ENCODE measurements at places on chromosomes 11 and 22.

GRCh38 chr22:47329727-47330650, 567.5 kb downstream of the TBC1D22A start:
- DNase-seq, result no peak

DNA sequence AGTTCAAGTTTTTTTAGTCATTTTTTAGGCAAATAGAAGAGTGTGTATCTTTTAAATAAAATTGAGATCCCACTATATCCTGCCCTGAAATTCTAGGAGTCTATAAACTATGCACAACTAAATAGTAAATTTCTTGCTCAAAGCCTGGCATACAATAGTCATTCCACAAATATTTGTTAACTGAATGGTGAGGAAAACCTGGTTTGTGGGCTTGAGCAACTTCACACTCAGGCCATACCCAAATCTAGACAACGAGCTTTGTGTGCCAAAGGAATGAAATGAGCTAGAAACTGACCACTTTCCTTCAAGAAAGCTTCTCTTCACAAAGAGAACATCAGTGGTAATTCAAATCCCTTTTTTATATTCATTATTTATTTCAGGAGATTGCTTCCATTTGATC, 39.6 kb upstream of the AMOTL1 start:
- DNase-seq, result no peak

- no peak for DNase-seq
Observed at GRCh38 chr22:29433856-29434255, 4.5 kb upstream of the RFPL1 start.

DNA sequence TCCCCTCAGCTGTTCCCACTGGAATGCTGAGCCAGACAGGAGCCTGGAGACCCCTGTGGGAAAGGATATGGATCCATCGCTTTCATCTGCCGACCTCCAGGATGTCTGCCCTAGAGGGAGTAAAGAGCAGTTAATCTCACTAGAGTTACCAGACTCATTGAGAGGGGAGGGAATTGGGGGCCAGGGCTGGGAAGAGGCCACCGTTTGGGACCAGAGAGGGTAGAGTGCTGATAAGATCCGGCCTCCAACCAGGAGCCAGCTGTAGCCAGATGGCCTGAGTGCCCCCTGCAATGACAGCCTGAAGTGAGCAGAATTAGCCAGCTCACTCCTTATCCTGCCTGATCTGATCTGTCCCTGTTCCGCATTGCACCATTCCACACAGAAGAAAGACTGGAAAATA, 3.7 kb upstream of the APLNR start:
- DNase-seq, result no peak

GRCh38 chr11:29449281-29450074, 567.4 kb downstream of the KCNA4 start:
- DNase-seq, result no peak

DNA sequence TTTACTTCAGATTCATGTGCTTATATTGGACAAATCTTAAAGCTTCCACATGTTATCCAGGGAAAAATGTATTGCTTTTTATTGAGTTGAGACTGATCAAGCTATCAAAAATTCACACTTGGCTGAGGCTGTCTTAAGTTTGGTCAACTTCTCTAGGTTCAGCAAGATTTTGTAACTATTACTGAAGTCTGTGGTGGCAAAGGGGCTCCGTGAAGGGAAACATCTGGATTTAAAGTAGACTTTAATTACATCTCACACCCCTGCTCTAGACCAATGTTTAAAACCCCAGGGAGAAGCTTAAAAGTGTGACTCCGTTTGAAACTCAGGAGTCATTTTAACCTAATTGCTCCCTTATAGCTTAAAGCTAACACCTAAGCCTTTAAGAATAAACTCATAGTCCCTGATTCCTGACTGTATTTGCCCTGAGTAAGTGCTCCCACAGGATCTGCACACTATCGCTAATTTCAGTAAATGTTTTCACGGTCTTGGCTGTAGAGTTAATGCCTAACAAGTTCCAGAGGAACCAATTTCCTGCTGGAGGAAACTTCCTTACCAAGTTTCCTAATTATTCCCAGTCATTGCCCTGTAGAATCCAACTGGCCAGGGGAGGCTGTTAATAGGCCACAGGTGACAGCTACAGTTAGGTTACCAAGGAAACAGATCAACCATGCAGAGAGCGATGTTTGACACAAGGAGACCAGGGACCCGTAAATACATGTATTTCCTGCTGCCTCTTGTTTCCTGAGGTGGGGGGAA, 40.5 kb downstream of the OR10A6 start:
- DNase-seq, result no peak

DNA sequence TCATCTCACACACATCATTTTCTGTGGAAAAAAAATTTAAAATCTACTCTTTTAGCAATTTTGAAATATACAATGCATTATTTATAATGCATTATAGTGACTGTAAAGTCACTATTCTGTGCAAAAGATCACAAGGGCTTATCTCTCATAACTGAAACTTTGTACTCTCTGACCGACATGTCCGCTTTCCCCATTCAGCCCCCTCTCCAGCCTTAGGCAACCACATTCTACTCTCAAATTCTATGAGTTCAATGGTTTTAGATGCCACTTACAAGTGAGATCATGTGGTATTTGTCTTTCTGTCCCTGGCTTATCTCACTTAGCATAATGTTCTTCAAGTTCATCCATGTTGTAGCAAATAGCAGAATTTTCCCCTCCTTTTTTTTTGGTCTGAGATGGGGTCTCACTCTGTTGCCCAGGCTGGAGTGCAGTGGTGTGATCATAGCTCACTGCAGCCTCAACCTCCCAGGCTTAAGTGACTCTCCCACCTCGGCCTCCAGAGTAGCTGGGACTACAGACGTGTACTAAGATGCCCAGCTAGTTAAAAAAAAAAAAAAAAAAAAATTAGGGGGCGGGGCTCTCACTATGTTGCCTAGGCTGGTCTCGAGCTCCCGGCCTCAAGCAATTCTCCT, 44.5 kb downstream of the SYN3 start:
- no peak for DNase-seq

GRCh38 chr11:117187007-117187406, 8.5 kb downstream of the SIDT2 start:
- DNase-seq, result no peak

GRCh38 chr11:28704801-28705200, 596.6 kb downstream of the METTL15 start:
- no peak for DNase-seq

GRCh38 chr11:111906680-111907079, 4.9 kb downstream of the CRYAB start:
- no peak for DNase-seq

- no peak for DNase-seq
Observed at GRCh38 chr11:16604794-16605388, 133.6 kb upstream of the C11orf58 start.

GRCh38 chr22:30881361-30882183, 87.0 kb downstream of the MORC2 start:
- DNase-seq, result no peak

DNA sequence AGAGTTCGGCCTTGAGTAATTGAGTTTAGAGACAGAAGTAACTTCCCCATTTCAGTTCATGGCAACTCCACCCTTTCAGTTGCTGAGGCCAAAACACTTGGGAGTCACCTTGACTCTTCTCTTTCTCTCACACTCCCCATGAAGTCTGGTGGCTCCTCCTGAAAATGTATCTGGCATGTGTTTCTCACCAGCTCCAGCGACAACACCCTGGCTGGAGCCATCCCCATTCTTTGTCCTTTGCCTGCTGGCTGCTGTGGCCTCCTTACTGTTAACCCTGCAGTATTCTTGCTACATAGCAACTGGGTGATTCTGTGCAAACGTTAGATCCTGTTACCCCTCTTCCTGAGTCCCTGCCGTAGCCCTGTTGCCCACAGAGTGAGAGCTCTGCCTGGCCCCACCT, 23.8 kb downstream of the SLC6A5 start:
- no peak for DNase-seq

DNA sequence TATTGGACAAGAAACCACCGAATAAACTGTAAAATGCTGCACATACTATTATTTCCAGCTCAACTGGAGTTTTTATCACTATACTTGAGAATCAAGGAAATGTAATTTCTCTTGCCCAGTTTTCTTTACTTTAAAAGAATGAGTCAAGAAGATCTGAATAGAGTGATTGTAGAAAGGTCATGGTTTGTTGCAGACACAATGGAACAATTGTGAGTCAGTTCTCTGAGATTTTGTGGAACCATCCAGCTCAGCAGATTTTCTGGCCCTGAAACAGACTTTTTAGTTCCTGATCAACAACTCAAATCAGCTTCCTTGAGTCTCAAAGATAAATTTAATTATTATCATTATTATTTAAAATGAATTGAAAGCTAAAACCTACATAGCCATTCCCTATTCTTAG, 1.3 kb downstream of the TCN1 start:
- no peak for DNase-seq

- no peak for DNase-seq
Observed at GRCh38 chr11:97118614-97119200, 728.9 kb downstream of the JRKL start.

- DNase-seq, result no peak
Observed at GRCh38 chr11:15216678-15217077, 102.0 kb downstream of the INSC start.

- no peak for DNase-seq
Observed at GRCh38 chr22:41257696-41258095, 17.0 kb upstream of the CHADL start.

DNA sequence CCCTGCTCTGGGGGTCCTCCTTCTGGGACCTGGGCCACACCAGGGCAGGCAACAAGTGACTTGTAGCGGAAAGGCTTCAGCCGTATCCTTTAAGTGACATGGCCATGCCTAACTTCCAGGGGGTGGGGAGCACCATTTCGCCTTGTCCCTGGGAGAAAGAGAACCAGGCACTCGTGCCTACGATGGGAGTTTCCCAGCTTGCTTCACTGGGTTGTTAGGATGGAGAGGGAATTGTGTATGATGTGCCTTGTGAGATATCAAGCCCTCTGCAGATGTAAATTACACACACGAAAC, 151.4 kb downstream of the CACNA1I start:
- no peak for DNase-seq

DNA sequence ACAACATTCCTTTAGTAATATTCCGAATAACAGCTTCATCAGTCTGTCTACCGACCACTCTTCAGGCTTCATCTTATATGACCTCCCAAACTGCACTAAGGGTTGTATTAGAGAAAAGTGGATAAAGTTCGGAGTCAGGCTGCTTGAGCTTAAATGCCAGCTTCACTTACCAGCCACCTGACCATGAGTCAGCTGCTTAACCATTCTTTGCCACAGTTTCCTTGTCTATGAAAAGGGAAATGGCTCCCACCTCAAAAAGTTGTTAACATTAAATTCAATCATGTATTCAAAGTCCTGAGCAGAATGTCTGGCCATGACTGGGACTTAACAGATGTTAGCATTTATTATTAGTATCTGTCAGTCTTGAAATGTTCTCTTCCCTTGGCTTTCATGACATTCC, 20.9 kb downstream of the LIMK2 start:
- no peak for DNase-seq
